ENCODE measurements at places on chromosomes 7 and 10.

DNA sequence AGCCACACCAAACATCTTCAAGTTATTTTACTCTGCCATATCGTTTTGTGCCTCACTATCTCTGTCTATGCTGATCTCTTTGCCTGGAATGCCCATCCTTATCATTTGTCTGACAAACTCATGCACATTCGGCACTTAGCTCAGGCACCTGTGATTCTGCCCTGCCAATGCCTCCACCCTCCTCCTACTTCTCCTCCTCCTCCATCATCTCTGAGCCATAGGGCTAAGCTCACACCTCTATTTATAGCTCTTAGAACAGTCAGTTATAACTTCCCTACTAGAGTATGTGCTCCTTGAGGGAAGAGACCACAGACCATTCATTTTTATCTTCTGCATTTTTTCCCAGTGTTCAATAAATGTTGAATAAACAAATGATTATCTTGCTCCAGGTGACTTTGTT lies 51.2 kb upstream of the CDK13 start:
- DNase-seq: no peak

DNA sequence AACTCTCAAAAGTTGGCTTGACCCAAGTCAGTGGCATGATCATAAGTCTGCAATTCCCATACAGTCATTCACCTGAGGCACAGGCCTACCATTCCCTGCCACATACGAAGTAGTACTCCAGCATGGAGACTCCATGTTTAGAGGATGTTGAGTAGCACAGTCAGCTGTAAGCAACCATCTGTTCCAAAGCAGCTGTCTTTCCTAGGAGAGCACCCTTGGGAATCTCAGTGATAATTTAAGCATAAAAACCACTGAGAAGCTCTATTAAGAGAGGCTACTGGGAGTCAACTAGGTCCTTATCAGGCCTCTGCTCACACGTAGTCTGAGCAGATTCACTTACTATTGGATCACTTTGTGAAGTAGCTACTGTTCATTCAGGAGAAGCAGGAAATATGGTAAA lies 61.6 kb upstream of the UNC5B start:
- DNase-seq: no peak

- no peak for DNase-seq
These were observed 15.8 kb upstream of the ADAMTS14 start for GRCh38 chr10:70656489-70656888.

DNA sequence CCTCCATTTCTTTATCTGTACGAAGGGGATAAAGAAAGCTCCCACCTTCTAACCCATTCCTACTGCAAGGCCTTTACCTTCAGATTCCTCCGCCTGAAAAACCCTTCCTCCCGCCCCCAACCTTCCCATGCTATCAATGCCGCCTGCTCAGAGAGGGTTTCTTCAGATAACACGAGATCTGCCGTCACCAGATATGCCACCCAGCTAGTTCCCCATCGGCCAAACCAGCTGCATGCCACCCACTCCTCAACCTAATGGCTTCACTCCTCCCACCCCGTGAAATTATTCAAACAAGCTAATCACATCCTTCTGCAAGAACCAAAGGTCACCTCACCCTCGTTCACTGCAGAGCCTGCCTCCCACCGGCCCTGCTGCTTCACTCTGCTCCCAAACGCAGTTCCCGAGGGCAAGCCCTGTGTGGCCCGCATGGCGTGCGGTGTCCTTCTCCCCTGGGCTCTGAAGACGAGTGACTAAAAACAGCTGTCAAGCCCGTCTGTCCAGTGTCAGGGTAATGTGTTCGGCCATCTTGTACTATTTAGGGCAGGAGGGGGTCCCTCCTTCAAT lies 46.8 kb upstream of the TMEM213 start:
- DNase-seq: no peak

DNA sequence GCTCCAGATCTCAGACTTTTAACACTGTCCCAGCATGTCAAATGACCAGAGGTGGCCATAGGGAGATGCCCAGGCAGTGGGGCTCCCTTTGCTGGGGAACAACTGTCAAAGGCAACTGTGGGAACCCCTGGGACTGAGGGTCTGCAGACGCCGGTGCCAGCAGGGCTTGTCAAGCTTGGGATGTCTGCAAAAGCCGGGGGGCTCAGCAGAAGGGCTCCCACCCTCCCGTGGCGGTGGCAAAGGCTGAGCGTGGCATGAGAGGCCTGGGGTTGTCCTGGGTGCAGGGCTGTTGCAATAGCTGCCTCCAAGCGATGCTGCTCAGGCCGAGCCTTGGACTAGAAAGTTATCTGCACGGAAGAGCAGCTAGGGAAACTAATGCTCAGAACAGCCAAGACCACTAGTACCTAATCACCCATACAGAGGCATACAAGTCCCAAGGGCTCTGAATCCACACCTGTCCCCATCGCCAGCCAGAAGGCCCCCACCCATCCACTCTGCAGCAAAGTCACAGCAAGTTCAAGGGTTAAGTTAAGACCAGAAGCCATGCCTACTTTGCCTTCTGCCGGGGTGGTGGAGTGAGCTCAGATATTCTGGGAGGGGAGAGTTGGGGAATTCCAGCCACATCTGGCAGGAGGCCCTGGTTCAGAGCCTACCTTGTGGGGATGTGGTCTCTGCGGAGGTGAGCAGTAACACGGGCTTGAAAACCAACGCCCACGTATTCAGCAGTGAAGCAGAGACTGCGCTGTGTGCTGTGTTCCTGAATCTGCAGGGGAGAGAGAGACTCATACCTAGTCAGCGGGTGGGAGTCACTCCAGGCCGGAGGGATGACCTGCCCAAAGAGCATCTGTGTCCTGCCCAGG lies 4.6 kb downstream of the SH2B2 start:
- no peak for DNase-seq

GRCh38 chr10:18861382-18861781 lies 187.2 kb upstream of the MALRD1 start:
- no peak for DNase-seq

GRCh38 chr7:34735526-34735925 lies 77.5 kb downstream of the NPSR1 start:
- DNase-seq: no peak

GRCh38 chr10:132421847-132422751 lies 25.1 kb downstream of the PWWP2B start:
- no peak for DNase-seq

GRCh38 chr7:85156661-85157208 lies 30.1 kb downstream of the SEMA3D start:
- no peak for DNase-seq

DNA sequence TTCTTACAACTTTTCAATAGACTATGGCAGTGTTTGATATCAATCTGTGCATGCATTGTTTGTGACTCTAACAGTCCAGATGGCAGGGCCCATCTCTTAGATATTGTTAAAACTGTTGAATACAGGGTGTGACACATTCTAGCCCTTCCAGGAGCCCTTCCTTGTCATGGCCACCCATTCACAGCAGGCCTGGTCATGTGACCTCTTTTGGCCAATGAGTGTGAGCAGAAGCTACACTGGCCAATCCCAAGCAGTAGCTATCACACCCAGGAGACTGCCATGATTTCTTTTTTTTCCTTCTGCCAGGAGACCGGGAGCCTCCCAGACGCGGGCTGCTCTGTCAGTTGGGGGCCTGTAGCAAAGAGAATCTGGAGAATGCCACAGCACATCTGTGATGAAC lies 655.4 kb upstream of the MKI67 start:
- DNase-seq: no peak

DNA sequence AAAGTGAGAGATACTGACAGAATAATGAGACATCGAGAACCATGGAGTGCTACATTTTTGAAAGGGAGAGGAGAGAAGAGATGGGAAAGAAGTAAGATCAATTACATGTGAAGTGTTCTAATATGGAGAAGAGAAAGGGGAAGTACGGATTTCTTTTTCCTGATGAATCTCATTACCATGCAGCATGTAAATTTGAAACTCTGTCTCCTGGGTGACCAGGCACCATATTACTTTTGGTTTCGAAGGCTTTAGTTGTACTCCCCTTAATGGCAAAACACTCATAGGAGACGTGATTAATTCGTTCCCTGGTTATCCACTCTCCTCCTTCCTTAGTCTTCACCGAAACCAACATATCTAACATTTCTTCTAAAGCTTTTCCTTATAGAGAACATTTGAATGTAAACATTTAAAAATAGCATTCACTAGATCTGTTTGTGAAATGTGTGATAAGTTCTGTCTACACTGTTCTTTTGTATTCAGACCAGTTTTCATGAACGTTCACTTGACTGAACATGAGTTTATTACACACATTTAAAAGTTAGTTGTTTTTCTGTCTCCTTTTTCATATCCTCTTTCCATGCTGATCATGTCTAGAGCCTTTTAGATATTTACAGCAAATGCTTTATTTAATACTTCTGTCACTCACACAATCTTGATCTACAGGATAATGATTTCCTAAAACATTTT lies 80.2 kb upstream of the MSRB2 start:
- DNase-seq: no peak

GRCh38 chr7:85828614-85829013 lies 641.8 kb upstream of the SEMA3D start:
- DNase-seq: no peak

DNA sequence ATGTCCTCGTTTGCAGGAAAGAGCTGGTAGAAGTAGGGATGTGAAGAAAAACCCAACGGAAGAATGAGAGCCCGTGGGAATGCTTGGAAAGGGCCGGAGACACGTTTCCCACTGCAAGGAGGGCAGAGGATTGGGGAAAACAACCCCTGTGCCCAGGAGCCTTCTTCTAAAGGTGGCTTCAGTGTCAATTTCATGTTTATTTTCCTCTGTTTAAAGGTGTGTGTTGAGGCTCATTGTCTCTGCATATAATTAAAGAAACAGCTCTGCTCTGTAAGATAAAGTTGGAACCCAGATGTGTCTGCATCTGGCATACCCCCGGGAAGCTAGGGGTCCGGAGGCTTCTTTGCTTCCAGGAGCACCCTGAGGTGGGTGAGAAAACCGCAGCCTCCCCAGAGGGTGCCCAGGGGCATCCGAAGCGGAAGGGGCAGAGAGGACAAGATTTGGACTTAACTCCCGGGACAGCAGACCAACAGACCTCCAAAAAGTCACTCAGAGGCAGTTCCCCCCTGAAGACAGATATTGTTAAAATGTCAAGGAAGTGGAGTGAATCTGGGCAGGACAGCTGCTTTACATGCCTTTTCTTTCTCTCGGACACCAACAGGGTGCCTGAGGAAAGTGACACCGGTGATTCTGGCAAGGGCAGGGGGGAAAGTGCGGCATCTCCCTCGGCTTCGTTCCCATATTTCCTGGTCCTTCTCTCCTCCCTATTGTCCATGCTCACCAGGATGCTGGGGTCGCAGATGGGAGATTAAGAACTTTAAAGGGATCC lies 8.6 kb upstream of the GATA3 start:
- DNase-seq: no peak

- DNase-seq: no peak
These were observed 39.7 kb upstream of the TNKS2 start for GRCh38 chr10:91758303-91759146.

DNA sequence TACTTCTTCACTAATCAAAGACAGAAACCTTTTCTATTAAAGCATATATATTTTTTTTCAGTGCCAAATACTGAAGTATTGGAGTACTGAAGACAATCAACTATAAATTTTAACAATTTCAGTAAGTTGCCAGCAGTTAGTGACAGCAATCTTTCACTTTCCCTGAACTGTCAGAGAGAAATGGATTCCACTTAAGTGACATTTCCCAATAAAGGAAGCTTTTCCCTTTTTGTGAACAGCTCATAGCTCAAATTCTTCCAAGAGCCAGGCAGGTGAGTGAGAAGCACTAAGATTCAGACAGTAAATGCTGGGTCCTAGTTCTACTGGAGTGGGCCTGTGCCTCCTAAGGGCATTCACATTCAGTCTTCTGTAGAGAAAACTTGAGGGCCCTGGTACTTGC lies 142.0 kb downstream of the SRPK2 start:
- DNase-seq: no peak

GRCh38 chr10:56057860-56058259 lies 303.2 kb downstream of the ZWINT start:
- DNase-seq: no peak

GRCh38 chr7:45591101-45591906 lies 17.1 kb downstream of the ADCY1 start:
- DNase-seq: no peak

DNA sequence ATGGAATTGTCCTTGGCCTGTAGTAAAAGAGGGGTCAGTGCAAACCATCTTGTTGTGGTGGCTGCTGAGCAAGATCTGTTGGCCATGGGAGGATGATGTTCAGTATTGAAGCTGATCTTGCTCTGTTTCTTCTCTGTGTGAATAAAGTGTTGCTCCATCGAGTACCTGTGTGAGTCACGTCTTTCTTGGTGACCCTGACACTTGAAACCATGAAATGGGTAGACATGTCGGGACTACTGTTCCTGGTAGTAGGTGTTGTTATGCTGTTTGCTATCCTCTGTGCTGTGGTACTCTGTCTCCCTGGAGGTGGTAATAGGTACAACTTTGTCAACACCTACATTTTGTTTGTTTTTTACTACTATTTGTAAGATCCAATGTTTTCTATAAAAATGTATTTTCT lies 330.6 kb downstream of the MDFIC start:
- no peak for DNase-seq

GRCh38 chr10:124002391-124003069 lies 90.9 kb downstream of the CHST15 start:
- DNase-seq: no peak

- DNase-seq: no peak
These were observed 108.7 kb upstream of the PPP2R2D start for GRCh38 chr10:131792011-131792651.

DNA sequence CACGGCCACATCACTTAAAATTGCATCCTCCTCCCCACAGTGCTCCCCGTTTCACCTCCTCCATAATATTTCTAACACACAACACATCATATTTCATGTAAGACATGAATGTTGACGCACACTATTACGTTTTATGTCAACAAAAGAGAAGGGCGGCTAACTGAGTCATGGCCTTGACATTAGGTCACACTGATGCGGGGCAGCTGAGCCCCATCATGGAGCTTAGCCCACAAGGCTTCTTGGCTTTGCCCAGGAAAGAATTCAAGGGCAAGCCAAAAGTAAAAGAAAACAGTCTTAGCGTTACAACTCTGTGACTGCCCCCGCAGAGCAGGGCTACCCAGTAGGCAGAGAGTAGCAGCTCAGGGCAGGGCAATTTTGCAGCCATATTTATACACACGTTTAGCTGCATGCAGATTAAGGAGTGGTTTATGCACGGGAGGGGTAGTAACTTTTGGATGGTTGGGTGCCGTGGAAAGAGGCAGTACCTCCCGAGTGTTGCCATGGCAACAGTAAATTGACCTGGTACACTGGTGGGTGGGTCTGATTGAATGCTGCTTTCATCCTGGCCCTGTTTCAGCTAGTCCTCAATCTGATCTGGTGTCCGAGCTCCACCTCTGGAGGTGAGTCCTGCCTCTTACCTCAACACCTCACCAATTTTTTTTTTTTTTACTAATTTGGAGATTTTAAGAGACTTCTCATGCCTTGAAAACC lies 156.2 kb upstream of the FRMD4A start:
- DNase-seq: no peak

- no peak for DNase-seq
These were observed 20.2 kb downstream of the MCU start for GRCh38 chr10:72712136-72712535.

- no peak for DNase-seq
These were observed 63.7 kb downstream of the PROSER2 start for GRCh38 chr10:11886851-11887250.

GRCh38 chr7:105014693-105015389 lies 836 bp downstream of the KMT2E start:
- DNase-seq: no peak

- DNase-seq: no peak
These were observed 24.0 kb downstream of the SRPK2 start for GRCh38 chr7:105364684-105365083.

- no peak for DNase-seq
These were observed 114.7 kb upstream of the EGFR start for GRCh38 chr7:54904130-54904529.

GRCh38 chr7:155787171-155787851 lies 25.0 kb downstream of the SHH start:
- DNase-seq: no peak
